Activated T-helper 1 cell treated with anti-CD3 and anti-CD28 coated beads, Interleukin-2, amount 50 U/mL, for 16 hours (primary cell): ENCODE measurements at places on chromosomes 1 and 21.

GRCh38 chr1:217322834-217323233 lies 308.1 kb downstream of the GPATCH2 start:
- no peak for DNase-seq

GRCh38 chr1:115123116-115123515 lies 33.8 kb upstream of the TSPAN2 start:
- no peak for DNase-seq

GRCh38 chr1:227654858-227655752 lies 80.0 kb downstream of the JMJD4 start:
- no peak for DNase-seq

DNA sequence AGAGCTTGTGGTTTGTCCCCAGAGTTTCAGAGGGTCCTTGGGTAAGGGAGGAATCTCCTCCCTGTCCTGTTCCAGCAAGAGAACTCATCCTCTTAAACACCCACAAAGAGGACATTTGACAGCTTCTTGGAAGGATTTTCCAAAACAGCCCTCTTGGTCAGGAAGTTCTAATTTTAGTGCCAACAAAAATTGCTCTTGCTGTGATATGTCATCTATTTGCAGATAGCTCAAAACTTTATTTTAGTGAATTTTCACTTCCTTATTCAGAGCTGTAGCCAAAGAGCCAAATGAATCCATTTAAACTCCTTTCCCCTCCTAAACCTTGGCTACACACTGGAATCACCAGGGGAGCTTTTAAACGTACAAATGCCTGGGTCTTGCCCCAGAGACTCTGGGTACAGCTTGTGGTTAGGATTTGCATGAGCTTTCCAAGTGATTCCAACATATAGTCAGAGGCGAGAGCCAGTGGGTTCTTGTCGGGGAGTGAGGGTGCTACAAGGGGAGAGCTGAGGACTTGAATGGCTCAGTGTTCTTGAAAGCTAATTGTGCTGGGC lies 11.8 kb upstream of the RASSF5 start:
- DNase-seq = no peak

DNA sequence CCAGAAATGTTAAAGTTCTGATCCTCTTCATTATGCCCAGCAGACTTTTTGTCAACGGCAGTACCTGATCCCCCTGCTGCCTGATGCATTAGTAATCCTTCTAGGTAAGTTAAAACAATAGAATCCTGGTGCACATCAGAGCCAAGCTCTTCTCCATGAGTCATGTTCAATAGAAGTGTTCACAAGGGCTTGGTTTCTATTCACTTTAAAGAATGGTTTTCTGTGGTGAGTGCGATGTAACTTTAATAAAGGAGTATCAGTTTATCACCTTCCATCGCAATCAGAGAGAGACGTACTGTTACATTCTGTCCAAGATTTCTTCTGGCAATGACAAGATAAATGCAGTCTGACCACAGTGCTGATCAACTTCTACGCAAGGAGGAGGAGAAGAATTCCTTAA lies 96.8 kb downstream of the NRIP1 start:
- no peak for DNase-seq

DNA sequence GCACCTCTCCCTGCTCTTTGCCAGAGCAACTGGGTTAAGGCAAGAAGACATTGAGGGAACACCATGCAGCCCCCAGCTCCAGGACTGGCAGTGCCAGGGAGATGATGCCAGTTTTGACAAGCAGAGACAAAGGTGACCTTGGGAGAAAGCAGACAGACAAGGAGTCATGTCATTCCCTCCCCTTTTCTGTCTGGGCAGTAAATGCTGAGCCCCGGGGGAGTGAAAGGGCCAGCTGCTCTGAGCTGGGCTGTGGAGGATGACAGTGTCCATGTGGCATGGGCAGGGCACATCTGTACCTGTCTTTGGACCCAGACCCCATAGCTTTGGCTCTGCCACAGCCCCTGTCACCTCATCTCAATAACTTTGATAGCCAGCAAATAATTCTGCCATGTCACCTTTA lies 24.2 kb downstream of the PLEKHA6 start:
- no peak for DNase-seq

DNA sequence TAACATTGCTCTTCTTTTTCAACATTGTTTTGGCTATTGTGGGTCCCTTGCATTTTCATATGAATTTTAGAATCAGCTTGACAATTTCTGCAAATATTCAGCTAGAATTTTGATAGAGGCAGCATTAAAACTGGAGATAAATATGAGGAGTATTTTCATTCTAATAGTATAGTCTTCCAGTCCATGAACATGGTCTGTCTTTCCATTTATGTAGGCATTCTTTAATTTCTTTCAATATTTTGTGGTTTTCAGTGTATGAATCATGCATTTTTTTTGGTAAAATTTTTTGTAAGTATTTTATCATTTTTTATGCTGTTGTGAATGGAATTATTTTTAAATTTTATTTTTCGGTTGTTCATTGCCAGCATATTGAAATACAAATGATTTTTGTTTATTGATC lies 97.2 kb downstream of the DNAH14 start:
- no peak for DNase-seq

- no peak for DNase-seq
Observed at GRCh38 chr1:39127513-39127912, 77.0 kb upstream of the MACF1 start.

DNA sequence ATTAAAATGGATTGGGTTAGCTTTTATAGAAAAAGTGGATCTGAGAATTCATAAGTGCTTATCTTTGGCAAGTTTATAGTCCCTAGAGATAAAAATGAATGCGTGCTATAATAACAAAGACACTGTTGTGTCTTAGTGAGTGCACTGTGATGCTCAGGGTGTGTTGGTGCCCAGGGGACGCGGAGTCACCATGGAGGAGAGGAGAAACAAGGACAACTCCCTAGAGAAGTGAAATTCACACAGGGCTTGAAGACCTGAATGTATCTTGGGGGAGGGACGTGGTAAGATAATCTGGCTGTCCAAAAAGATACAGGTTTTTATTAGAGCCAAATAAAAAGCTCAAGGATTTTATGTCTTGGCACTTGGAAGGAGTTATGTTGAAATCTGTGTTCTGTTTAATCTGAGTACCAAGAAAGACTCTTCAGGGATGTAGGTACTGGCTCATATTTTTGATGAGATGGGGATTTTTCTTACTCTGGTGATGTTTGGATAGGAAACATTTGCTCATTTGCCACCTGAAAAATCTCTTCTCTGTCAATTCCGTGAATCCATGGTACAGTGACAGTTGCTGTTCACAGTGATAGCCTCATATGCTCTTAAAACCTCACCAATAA lies 9.6 kb downstream of the SMYD2 start:
- no peak for DNase-seq

- no peak for DNase-seq
Observed at GRCh38 chr1:203274603-203275381, 30.5 kb upstream of the BTG2 start.

DNA sequence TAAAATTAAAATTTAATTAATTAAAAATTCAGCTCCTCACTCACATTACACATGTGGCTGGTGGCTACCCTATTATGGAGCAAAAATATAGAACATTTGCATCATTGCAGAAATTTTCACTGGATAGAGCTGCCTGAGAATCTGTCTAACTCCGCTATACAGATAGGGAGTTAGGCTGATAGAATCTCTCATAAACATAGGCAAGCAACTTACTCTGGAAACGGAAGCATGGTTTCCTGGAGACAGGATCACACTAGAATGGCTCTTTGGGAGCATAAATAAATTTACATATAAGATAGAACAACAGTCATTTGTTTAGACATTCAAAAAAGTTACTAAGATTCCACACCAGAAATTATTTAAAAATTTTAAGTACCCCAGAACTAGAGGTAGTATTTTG lies 12.2 kb upstream of the LAMC2 start:
- DNase-seq = no peak

GRCh38 chr1:184775885-184776284 lies 21.2 kb upstream of the EDEM3 start:
- DNase-seq = no peak

GRCh38 chr1:66197785-66198184 lies 336.2 kb upstream of the SGIP1 start:
- DNase-seq = no peak

GRCh38 chr1:229195246-229195645 lies 75.7 kb upstream of the RAB4A start:
- DNase-seq = no peak

GRCh38 chr1:111442457-111442856 lies 6.6 kb downstream of the WDR77 start:
- DNase-seq = no peak

GRCh38 chr1:3052501-3052900 lies 16.5 kb upstream of the PRDM16 start:
- DNase-seq = no peak

- no peak for DNase-seq
Observed at GRCh38 chr1:208207388-208208131, 36.6 kb downstream of the PLXNA2 start.

DNA sequence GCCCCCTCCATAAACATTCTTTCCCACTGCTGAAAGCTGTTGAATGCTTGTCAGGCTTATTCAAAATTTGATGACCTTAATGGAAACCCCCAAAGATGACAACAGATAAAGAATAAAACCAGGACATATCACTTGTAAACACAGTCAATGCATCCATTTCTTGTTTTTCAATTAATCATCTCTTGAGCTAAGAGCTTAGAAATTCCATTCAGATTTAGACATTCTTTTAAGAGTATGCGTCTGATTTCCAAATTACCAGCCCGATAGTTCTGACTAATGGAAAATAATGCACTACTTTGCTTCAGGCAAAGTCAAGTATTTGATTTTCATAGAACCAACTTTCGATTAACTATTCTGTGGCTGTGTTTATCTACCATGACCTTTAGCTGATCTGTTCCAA lies 100.6 kb upstream of the RUNX1 start:
- no peak for DNase-seq

DNA sequence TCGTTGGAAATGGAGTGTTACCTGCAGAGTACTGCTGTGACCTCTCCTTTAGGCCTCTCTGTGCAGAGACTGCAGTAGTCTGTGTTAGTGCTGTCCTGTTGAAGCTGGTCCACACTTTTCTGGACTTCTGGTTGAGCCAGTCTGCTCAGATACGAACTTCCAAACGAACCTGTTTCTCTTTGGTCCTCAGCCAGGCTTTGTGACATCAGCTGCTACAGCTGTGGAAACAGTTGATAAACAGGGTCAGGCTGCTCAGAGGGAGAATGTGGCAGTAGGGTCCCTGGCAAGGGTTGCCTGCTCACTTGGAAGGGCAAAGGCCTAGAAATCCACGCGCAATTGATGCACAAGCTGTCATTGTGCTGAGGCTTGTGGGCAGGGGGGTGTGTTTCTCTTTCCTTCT lies 98.8 kb downstream of the NOS1AP start:
- DNase-seq = no peak

- no peak for DNase-seq
Observed at GRCh38 chr1:202251424-202252256, 58.0 kb downstream of the LGR6 start.

DNA sequence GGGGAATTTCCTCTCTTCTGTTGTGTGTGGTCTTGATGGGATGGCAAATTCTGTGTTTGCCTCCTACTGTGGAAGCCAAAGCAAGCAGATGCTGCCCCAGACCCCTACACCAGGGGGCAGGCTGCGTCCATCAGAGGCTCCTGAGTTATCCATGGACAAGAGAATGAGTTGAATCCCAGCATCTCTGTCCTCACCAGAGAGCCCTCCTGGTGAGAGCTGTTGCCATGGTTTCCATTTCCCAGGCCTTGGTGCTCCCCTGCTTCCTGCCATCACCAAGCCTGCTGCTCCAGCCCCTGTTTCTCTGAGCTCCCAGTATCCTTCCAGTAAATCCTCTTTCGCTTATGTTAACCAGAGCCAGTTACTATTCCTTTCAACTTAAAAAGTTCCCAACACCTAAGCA lies 20.4 kb upstream of the GNG12 start:
- no peak for DNase-seq

GRCh38 chr1:30108186-30108585 lies 615.2 kb downstream of the MATN1 start:
- no peak for DNase-seq

DNA sequence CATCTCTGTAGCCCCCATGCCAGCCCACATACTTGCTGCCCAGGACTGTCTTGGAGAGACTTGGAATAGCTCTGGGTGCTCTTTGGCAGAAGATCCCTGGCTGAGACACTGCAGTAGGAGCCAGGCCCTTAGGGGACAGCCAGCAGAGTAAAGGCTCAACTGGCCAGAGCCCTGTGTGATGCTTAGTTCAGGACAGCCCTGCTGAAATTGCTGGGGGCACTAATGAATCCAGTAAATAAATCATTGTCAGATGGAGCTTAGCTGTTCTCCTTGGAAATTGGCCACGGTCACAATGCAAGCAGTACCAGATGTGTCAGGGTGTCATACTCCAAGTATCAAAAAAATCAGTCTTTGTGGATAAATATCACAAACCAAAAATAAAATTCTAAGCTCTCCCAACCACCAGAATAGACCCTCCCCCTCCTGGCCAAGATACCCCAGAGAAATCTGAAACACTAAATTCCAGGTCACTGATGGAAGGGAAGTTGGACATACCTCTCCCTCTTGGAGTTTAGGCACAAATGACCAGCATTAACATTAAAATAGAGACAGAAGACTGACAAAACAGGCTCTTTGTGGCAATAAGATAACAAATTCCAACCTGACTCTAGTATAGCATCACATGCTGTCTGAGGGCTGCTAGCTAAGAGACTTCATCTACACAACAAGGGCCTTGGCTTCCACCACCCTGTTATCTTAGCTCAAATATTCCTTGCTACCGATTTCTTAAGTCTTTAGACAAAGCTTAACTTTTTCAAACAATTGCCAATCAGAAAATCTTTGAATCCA lies 83.2 kb upstream of the DNAH14 start:
- DNase-seq = no peak

- no peak for DNase-seq
Observed at GRCh38 chr1:164953815-164954214, 394.8 kb downstream of the PBX1 start.

DNA sequence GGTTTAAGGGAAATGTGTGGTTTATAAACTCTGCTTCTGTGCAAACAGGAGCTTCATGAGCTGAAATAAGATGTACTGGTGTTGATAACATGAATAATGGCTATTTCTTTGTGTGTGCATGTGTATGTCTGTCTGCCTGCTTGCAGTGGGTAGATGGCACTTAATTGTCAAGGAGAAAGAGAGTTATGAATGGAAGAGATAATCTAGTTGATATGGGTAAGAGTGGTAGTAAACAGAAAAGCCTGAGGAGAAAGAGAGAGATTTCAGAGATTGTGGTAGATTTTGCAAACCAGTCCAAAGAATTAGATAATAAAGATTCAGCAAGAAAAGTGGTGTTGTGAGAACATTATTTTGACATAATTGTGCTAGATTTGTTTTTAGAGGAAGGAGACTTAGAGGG lies 7.7 kb downstream of the SUCO start:
- DNase-seq = no peak
